ENCODE measurements at places on chromosomes 4 and X.

- no peak for DNase-seq
Observed at GRCh38 chr4:152728343-152728742, 48.5 kb upstream of the TMEM154 start.

DNA sequence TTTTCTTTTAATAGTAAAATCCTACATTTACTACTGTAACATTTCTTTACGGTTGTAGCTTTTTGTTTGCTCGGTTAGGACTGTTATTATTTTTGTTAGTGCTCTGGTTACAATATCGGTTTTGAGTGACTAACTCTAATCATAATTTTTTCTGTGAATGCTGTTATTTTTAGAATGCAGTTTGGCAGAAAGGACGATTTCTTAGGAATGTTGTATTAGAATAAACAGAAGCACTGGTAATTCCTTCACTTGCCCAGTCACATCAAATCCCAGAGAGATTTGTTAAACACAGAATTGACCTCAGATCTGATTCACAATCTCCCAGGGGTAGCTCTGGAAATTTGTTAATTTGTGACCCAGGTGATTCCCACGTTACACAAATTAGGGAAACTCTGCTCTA is 21.7 kb downstream of the DDIT4L start:
- no peak for DNase-seq

GRCh38 chrX:12974305-12974795 is 560 bp upstream of the TMSB4X start:
- DNase-seq: peak; percentile 41

GRCh38 chrX:108439961-108440696 is 491 bp downstream of the COL4A5 start:
- no peak for DNase-seq

GRCh38 chrX:39150220-39150619 is 349.0 kb downstream of the MID1IP1 start:
- DNase-seq: no peak

DNA sequence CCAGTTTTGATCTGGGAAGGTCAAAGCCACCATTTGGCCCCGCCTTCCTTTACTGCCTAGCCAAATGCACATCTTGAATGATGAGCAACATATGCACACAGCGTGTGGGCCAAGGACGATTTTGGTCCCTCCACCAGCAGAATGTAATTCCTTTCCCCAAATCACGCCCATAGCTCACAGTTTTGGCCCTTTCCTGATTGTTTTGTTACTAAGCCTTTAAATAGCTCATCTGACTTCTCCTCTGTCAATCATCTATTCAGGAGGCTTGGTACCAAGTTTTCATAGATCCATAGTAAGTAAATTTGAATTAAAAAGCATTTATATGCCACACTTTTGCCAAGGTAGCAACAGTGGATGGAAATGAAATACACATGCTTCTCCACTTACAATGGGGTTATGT is 123.3 kb downstream of the NFKB1 start:
- no peak for DNase-seq

All from DMS153 (cell line).